ENCODE measurements at places on chromosomes 1 and 21.

DNA sequence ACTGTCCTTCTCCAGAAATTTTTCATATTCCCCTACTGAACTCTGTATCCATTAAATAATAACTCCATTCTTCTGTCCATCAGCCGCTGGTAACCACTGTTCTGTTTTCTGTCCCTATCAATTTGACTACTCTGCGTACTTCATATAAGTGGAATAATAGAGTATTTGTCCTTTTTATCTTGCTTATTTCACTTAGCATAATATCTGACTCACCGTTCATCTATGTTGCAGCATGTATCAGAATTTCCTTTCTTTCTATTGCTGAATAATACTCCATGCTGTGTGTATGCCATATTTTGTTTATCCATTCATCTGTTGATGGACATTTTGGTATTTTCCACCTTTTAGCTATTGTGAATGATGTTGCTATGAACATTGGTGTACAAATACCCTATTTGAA, 71.9 kb downstream of the CEP350 start:
- DNase-seq, result no peak

DNA sequence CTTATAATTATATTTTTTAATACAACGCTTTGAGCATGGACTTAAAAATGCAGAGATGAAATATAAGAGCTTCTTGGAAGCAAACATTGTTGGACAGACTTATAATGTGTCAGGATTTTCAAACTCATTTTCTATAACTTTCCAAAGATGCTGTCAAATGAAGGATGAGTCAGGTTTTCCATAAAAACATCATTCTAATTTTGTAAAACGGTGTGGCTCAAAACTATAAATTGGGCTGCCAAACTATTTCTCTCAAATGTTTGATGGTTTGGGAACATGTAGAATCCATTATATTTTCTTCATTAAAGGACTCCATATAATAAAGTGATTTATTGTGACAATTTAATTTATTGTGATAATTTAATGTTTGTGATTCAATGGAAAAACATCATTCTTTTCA, 511.2 kb downstream of the USP25 start:
- no peak for DNase-seq

GRCh38 chr1:29669158-29669871, 433.0 kb downstream of the PTPRU start:
- no peak for DNase-seq

DNA sequence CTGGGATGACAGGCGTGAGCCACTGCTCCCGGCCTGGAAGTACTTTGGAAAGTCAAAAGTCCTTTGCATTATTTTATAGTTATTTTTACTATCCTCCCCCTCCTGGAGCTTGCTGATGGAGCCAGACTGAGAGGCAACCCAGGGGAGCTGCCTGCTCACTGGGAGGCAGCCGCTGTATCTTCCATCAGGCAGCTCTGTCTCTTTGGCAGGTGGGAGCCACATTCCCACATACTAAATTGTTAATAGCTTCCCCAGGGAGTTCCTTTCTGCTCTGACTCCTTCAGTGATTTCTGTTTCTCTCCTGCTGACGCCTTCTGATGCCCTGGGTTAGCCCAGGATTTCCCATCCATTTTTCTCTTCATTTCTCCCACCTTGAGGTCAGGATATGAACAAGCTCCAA, 4.9 kb upstream of the OPRD1 start:
- no peak for DNase-seq

GRCh38 chr21:44434568-44434925, 20.8 kb upstream of the LRRC3 start:
- DNase-seq, result no peak

DNA sequence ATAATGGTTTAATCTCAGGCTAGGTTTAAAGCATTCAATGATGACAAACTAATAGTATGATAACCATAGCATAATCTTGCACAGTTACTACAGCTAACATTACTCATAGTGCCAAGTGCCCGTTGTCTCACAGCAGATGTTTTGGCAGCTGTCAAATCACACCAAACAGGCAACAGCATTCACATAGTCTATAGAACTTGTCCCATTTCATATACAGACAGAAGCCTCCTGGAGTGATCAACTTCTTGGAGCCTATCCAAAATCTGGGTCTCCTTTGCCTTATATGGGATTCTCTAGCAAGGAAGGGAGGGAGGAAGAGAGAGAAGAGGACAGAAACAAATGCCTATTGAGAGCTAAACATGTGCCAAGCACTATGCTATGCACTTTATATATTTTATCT, 250.6 kb upstream of the ZP4 start:
- DNase-seq, result no peak

- DNase-seq, result no peak
Observed at GRCh38 chr1:80211691-80212380, 1205.3 kb upstream of the ADGRL4 start.

DNA sequence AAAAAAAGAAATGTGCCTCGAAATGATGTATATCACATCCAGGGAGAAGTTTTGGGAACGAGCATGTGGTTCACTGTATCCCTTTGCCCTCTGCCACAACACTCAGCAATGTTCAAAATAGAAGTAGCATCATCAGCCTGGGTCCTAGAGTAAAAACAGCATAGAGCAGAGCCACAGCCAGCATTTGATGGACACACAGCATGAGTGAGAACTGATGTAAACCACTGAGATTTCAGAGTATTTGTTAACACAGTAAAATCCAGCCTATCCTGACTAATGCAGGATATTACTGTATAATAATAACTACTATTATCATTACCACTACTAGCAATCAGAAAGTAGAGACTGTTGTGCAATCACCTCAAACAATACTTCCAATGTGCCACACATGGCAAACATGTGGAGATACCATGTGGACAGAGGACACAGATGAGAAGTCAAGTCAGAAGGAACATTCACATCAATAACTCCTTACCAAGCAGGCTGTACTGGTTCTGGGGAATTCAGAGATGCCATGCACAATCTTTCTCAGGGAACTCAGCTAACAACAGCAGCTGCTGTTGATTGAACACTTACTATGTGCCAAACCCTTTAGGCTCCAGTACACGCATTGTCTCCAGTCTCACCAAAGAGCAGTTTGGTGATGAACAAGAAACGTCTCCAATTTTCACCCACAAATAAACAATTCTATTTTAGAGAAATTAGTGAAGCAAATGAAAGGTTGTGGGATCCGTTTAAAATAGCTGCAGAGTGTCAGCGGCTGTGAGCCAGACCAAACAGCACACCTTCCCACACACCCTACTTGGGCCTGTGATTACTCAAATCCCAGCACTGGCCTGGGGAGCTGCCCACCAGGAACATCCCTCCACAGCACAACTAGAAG, 16.6 kb upstream of the GFI1 start:
- no peak for DNase-seq

Measured in KG1 (cell line).